ENCODE measurements at places on chromosomes 4 and X.

DNA sequence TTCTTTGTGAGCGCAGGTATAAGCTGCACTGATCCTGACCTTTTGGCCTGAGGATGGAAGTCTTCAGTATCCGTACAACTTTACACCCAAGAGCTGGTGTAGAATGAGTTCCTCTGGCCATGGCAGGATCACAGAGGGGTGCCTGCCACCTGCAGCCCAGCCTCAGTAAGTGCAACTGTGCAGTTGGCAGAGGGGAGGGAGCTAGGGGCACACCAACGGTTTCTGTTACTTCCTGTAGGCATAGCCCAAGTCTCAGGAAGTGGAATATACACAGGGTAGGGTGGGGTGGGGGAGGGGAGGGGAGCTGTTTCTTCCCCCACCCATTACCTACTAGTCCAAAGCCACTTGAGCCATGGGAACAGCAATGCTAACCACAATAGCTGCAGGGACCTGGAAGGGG, 85.4 kb upstream of the GBA3 start:
- no peak for DNase-seq

DNA sequence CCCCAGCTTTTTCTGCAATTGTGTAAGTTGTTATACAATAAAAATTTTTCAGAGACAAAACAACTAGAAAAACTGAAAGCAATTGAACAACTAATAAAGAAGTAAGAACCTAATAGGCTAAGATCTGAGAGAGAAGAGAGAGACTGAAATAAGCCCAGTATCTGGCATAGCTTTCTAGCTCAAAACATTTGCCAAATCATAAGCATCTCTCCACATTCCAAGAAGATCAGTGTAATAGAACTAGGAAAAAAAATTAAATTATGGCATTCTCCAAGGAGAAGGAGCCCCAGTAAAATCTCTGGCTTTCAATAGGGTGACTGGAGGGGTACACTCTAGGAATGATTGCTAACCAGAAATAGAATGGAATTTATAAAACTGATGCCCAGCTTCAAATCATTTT, 19.0 kb upstream of the PPP3CA start:
- DNase-seq = no peak

GRCh38 chr4:140296335-140297220, 76.9 kb upstream of the SCOC start:
- DNase-seq = no peak

DNA sequence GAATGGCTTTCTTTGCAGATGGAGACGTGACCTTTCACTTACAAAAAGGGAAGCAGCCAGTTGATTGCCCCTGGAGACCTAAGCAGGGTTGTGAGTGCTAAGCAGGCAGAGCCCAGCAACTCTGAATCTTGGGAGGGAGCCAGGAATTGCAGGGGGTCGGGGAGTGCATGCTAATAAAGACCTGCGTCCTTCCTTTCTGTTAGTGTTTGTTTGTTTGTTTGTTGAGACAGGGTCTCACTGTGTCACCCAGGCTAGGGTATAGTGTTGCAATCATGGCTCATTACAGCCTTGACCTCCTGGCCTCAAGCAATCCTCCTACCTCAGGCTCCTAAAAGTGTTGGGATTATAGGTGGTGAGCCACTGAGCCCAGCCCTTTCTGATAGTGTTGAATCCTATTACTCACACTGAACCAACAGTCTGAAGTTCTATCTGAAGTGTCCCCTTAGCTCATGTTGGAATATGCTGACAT, 137.4 kb downstream of the CEP135 start:
- no peak for DNase-seq

- no peak for DNase-seq
Observed at GRCh38 chr4:105147553-105148161, 981 bp downstream of the TET2 start.

GRCh38 chrX:109635146-109635545, 10.2 kb upstream of the KCNE5 start:
- no peak for DNase-seq

- no peak for DNase-seq
Observed at GRCh38 chr4:85779165-85779564, 304.2 kb downstream of the ARHGAP24 start.

Measured in GM12878 (cell line).